Stimulated activated effector memory CD8-positive, alpha-beta T cell treated with anti-CD3 and anti-CD28 coated beads, Interleukin-12 subunit alpha, Interleukin-12 subunit beta, amount 100 ng/mL, for 72 hours (primary cell): ENCODE measurements at places on chromosomes 7 and 10.
A peak's percentile ranks its signal among the peaks of the same experiment; 100 is the strongest.

GRCh38 chr7:86904949-86905834 is 154.3 kb downstream of the ELAPOR2 start:
- no peak for DNase-seq

- DNase-seq, result no peak
Measured at GRCh38 chr10:80163741-80164341, 31.3 kb downstream of the PLAC9 start.

DNA sequence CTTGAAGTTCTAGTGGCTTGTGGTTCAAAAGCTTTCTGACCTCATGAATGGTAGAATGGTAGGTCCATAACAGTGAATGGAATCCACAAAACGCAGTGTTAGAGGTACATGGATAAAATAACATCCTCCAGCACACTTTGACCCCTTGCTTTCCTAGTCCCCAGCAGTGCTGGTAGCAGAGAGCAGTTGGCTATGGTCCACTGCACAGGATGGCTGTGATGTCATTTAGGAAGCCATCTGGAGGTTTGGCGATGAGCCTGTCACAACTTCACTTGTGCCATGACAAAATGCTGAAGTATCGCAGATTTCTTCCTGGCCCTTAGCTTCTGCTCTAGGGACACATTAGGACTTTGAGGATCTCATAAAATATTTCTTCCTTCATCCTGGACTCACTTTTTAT is 300.0 kb upstream of the FZD8 start:
- no peak for DNase-seq

DNA sequence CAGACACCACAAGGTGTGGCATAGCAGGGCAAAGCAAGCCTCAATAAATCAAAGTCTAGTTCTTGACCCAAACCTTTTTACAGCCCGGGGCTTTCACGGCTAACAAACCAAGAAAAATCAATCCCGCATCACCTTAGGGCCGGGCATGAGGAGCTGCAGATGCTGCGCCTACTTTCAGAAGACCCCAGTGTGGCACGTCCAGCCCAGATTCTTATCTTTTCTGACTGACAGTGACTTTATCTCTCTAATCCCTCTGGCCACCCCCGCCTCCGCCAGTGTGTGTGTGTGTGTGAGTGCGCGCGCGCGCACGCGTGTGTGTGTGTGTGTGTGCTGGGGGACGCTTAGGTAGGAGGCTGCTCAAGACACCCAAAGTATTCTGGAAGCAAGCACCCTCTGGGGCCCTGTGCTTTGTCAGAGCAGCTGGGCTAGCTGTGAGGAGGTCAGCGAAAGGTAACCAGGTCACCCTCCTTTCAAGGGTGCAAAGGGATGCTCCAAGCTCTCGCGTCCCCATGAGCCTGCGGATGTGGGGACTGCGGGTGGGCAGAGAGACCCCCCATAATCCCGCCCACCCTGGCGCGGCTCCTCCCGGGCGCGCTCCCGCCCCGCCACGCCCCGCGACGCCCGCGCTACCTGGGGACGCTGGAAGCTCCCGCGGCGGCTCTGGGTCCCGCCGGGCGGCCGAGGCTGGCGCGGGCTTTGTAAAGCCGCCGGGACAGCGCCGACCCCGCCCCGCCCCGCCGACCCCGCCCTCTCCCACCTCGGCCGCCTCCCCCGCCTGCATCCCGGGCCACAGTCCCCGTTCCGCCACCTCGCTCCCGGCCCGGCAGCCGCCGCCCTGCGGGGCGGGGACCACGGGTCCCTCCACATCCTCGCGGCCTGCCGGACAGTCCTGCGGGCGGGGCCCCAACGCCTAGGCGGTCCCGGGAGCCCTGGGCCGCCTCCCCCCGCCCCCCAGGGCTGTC is 57.1 kb upstream of the RHOBTB1 start:
- DNase-seq, result no peak

DNA sequence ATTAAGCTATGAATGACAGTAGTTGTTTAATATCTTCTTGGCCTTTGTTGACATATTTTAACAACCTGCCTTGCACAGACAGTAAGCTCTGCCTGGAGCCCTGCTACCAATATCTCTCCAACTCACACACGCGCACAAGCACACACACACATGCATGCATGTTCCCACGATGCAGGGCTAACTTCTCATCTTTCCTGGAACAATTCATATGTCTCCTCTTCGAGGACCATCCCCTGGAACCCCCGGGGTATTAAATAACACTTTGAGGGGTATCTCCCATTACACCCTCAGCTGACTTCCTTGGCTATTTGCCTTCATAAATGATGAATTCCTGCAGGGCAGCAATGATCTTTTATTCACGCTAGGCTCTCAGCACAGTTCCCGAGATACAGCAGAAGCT is 258.0 kb downstream of the TRIL start:
- no peak for DNase-seq

GRCh38 chr10:48444861-48445841 is 138.7 kb downstream of the MAPK8 start:
- peak; percentile 45 for DNase-seq

DNA sequence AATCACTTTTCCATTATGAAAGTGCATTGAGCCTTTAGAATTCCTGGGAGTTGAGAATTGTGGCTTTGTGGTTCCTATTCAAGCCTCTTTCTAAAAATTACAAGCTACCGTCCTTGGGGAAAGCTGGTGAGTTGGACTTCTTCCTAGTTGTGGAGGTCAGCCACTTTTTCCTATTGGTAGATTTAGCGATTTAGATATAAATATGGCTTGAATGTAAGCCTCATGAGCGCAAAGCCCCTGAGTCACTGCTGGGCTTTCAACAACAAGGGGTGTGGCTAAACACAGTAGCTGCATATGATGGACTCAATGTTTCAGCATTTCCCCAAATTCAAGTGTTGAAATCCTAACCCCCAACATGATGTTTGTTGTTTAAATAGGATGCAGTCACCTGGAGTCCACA is 150.0 kb upstream of the IGFBP3 start:
- no peak for DNase-seq

GRCh38 chr7:95004618-95005247 is 97.3 kb downstream of the PPP1R9A start:
- no peak for DNase-seq

GRCh38 chr10:84525120-84525806 is 196.9 kb downstream of the CCSER2 start:
- no peak for DNase-seq

DNA sequence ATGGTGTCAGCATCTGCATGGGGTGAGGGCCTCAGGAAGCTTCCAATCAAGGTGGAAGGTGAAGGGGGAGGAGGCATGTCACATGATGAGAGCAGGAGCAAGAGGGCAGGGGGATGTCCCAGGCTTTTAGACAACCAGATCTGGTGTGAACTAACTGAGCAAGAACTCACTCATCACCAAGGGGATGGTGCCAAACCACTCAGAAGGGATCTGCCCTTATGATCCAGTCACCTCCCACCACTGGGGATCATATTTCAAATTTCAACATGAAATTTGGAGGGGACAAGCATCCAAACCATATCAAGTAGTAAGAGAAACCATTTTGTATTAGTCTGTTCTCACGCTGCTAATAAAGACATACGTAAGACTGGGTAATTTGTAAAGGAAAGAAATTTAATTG is 33.6 kb downstream of the THNSL1 start:
- DNase-seq, result no peak

- no peak for DNase-seq
Measured at GRCh38 chr10:96596422-96597407, 9.9 kb upstream of the TM9SF3 start.

GRCh38 chr10:81068460-81068859 is 530.8 kb downstream of the SH2D4B start:
- DNase-seq, result no peak

- no peak for DNase-seq
Measured at GRCh38 chr7:8973601-8974000, 540.2 kb downstream of the NXPH1 start.

- no peak for DNase-seq
Measured at GRCh38 chr7:6234384-6234783, 38.0 kb downstream of the CYTH3 start.

DNA sequence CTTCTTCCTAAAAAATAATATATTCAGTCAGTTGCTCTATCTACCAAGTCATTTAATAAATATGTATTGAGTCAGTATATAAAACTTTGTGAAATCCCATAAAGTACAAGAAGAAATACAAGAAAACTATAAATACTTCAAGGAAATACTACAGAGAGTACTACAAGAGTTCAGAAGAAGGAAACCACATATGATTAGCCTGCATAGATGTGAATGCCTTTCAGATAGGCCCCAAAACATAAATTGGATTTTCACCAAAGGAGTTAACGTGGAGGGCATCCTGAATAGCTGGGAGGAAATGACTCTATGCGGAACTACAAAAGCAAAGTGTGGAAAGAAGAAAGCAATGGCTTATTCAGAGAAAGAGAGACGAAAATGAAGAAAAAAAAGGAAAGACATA is 120.1 kb downstream of the LRRN3 start:
- DNase-seq, result no peak
